ENCODE measurements at places on chromosomes 3 and 15. TPM values are rescaled to one million over a fixed set of nuclear protein-coding genes. Genes with fewer than 3 reads are reported as not detected.

The ADAMTS9 gene
- total RNA-seq: not detected

- no peak for DNase-seq
These were observed 104.7 kb upstream of the VEPH1 start for GRCh38 chr3:157607826-157608405.

- DNase-seq: no peak
These were observed 40.8 kb upstream of the THBS1 start for GRCh38 chr15:39539973-39540558.

The BOC gene
- not detected for total RNA-seq

GRCh38 chr3:58336135-58336882 is 3.6 kb downstream of the PXK start:
- DNase-seq: no peak
